ENCODE measurements at places on chromosomes 4 and X.

GRCh38 chr4:33998291-33998690 lies 2246.0 kb downstream of the ARAP2 start:
- no peak for DNase-seq

GRCh38 chrX:113510586-113510985 lies 670.0 kb upstream of the AMOT start:
- DNase-seq = no peak

GRCh38 chr4:153433754-153434105 lies 32.4 kb upstream of the TMEM131L start:
- DNase-seq = no peak

DNA sequence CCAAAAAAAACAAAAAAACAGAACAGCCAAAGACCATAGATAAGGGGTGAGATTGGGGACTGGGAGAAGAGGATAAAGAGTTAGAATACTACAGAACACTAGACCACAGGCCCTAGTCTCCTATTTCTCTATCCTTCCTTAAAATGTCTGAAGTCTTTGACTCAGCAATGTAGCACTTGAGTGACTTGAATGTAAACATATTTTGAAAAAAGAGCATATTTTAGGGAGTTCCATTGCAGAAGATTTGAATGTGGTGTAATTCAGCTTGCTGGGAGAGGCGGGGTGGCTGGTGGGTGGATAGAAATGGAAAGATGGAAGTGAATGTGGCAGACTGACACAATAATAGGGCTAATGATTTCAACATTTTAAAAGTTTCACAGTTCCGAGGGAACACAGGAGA lies 144.9 kb downstream of the CHIC2 start:
- no peak for DNase-seq

DNA sequence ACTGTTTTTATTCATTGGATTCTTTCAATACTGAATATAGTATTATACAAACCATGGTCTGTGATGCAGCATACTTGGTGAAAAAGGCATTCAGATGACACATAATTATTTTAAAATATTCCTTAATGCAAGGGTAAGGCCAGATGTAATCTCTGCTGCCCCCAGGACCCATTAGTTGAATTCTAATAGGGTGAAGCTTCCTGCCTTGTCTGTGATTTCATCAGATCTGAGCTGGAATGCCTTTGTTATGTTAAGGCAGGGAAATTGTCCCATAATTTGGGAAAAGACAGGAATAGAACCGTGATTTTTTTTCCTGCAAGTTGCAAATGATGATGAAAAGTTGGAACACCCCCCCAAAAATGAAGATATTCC lies 26.1 kb downstream of the ZRSR2 start:
- DNase-seq = no peak

DNA sequence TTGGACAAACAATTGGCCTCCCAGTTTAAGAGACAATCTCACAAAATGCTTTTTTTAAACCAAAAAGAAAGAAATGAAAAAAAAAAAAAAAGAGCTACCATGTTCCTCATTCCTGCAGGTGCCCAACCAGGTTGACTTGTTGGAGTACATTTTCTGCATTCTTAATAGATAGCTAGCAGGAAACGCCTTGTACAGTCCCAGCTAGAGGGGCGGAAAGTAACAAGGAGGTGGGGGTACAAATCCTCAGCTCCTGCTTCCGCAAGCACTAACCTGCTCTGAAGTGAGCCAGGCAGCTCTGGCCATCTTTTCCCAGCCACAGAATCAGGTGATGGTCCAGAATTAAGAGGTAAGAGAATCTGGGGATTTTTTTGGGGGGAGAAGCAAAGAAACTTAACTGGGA lies at the start of gene VGLL1:
Gene VGLL1 (plus strand): TSS at position 265 of the 400 bp plus-strand sequence. CDS start 3,806 bp downstream, outside the sequence.
- DNase-seq = no peak

GRCh38 chr4:38989487-38989886 lies 42.7 kb downstream of the TMEM156 start:
- DNase-seq = no peak

DNA sequence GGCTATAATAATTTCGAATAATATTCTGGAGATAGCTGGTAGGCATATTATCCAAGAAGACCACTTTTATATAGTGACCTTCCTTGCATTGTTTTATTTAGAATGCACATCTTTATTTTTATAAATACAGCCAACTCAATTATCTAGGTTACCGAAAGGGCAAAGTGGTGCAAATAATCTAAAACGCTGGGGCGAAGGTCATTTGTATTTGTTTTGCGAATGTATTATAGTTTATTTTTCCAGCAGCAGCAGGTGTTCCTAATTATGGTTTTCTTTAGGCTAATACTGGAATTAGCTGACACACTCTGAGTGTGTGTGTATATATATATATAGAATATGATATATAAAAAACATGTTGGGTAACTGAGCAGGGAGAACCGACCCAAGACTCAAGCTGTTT lies 48.1 kb upstream of the RAP2C start:
- DNase-seq = no peak
